ENCODE measurements at places on chromosomes 1 and 21.

DNA sequence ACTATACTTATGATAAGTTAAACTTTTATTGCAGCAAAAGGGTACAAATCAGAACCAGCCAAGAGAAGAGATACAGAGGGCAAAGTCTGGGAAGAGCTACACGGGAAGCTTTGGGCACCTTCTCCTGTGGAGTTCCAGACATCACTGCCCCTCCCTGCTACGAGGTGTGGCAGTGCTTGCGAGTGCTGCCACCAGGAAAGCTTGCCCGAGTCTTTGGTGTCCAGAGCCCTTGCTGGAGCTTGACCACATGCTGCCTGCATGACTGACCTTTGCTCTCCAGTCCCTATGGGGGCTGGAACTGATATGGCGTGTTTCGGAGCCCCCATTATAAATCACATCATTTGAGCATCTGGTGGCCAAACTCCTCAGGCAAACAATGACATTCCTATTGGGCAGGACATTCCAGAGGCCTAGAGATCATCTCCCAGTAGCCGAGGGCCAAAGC lies 23.4 kb downstream of the PLEKHO1 start:
- DNase-seq: no peak

GRCh38 chr1:43590388-43590925 lies 59.5 kb upstream of the KDM4A start:
- no peak for DNase-seq

DNA sequence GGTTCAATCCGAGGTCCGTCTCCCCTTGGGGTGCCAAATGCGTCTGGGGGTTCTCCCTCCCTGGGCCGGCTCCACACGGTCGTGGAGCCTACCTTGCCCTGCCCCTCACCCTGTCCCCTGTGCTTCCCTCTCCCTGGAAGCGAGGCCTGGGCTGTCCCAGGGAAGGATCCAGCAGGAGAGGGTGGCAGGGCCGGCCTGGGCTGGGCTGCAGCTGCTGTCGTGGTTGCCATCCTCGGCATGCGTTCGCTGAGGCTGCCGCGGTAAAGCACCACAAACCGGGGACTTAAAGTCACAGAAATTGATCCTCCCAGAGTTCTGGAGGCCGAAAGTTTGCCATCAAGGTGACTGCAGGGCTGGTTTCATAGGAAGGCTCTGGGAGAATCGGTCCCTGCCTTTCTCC lies 123.0 kb upstream of the TMPRSS2 start:
- no peak for DNase-seq

DNA sequence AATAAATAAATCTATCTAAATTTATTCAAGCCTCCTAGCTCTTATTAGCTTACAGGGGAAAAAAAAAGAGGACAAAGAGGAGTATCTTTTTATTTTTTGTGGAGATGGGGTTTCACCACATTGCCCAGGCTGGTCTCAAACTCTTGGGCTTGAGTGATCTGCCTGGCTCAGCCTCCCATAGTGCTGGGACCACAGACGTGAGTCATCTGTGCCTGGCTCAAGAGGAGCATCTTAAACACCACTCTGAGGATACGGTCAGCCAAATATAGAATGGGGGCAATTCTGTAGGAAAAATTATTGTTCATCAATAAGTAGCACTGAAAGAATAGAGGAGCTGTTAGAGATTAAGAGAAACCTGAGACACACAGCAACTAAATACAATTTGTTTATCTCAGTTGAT lies 24.1 kb downstream of the SLC45A3 start:
- no peak for DNase-seq

GRCh38 chr1:228277491-228278431 lies 69.9 kb downstream of the OBSCN start:
- no peak for DNase-seq

DNA sequence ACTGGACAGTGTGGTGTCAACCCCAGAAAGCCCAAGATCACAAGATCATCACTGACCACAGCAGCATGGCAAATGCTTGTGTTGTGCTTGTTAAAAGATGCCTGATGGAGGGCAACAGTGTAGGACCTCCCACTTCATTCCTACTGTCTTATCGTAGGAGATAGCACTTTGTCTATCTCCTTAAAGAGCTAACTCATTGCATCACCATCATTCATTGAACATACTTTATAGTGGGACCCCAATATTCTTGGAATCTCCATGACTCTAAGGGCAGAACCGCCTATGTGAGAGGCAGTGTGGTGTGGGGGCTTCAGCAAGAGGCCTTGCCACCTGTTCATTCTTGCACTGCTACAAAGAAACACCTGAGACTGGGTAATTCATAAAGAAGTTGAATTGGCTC lies 5.0 kb upstream of the SH2D1B start:
- DNase-seq: no peak

DNA sequence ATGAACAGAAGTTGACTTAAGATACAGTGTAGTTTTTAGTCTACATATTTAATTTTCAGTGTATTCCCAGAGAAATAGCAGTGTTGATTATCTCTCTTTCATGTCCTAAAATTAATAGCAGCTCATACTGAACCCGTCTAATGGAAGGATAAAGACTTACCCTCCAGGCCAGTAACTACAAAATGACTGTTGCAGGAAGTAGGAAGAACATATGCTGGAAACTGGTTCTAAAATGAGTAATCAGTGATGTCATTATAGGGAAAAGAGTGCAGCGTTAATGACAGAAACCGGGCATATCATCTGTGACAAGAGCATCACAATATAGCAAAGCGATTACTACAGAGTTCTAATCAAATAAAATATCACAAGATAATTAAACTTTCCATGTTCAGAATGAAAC lies 385.5 kb downstream of the SMYD3 start:
- no peak for DNase-seq

GRCh38 chr1:82785268-82785790 lies 984.6 kb downstream of the ADGRL2 start:
- no peak for DNase-seq

- no peak for DNase-seq
Measured at GRCh38 chr21:37868446-37869295, 47.6 kb downstream of the KCNJ6 start.

DNA sequence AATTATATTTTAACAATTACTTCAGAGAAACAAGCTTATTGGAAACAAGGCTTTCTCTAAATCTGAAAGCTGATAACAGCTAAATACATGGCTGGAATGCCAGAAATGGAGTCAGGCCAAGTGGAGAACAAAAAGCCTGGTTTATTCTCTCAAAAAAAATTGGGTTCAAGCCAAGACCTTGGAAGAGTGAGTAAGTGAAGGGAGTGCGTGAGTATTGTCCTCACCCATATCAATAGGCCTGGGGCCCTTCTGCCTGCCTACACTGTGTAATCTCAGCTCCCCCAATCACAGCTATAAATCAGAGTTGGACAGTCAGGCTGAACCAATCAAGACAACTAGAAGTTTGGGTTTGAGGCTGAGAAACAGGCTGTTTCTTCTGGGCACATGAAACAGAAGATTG lies 7.4 kb downstream of the KYAT3 start:
- DNase-seq: no peak

GRCh38 chr1:78540048-78540447 lies 49.3 kb downstream of the PTGFR start:
- no peak for DNase-seq

DNA sequence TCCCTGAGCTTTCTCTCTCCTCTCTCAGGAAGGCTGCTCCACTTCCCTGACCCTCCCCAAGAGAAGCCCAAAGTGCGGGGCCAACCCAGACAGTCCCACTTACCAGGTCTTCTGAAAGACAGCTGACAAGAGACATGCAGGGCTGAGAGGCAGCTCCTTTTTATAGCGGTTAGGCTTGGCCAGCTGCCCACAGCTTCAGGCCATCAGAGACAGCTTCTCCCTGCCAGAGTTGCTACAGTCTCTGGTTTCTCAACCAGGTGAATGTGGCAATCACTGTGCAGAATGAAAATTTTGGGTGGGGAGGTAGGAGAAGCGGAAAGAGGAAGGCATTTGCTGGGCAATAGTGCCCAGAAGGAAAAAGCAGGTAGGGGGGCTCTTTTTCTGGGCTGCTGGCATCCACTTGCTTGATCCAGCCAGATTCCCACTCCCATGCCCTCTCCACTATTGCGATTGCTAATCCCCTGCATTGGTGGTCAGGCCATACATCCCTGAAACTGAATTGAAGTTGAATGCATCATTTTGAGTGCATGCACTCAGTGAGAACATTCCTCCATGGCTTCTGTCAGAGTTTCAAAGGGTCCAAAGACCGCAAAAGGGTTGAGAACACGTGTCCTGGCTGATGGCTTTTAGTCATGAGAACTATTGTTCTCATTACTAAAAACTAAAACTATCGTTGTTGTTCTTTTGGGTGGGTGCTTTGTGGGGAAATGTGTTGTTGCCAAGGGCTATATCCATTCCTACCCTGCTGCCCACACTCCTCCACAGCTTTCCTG lies at the start of gene S100A8:
Gene S100A8 (minus strand): TSS at position 136 of the 773 bp plus-strand sequence. CDS start 538 bp downstream, outside the sequence.
- DNase-seq: no peak

DNA sequence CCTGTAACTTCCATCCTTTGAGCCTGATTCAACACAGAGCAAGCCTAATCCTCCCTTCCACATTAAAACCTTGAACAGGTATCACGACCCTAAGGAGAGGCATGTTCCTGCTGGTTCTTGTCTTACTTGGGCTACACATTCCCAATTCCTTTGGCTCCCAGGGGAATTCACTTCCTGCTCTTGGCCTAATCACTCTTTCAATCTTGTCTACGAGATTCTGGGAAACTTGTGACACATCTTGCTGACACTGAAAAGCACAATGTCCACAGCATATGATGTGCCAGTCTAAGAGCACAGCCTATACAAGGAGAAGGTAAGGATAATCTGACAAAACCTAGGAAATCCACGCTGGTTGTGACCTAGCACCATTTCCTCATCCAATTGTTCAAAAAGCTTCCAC lies 163.9 kb downstream of the GABPA start:
- DNase-seq: no peak

GRCh38 chr1:11964656-11965055 lies 15.6 kb upstream of the MFN2 start:
- DNase-seq: no peak

DNA sequence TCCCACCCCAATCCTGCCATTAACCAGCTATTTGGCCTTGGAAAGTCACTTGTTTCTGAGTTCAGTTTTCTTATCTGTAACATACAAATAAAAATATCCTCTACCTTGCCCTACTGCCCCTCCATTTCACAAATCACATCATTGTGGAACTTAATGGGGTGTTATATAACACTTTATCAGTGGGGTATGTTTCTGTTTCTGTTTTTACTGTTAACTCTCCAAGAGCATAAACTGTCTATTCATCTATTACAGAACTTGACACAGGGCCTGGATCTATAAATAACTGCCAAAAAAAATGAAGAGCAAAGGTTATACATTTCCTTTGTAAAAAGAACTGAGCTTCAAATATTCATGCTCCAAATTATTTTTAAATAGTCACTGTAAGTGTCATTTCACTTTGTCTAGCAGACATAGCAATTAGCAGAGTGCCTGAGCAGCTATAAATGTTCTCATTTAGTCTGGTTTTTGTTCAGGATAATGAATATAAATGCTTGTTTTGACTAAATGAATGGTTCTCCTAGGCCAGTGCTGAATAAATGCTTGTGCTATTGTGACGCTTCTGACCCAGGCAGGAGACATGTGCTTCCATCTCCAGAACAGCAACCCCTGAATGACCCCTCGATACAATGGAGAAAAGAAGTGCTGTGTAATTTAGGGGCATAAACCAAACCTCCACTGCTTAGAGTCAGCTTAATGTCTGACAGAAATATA lies 7.4 kb downstream of the PIGM start:
- no peak for DNase-seq

- DNase-seq: no peak
Measured at GRCh38 chr1:162856260-162856659, 4.7 kb downstream of the CCDC190 start.

DNA sequence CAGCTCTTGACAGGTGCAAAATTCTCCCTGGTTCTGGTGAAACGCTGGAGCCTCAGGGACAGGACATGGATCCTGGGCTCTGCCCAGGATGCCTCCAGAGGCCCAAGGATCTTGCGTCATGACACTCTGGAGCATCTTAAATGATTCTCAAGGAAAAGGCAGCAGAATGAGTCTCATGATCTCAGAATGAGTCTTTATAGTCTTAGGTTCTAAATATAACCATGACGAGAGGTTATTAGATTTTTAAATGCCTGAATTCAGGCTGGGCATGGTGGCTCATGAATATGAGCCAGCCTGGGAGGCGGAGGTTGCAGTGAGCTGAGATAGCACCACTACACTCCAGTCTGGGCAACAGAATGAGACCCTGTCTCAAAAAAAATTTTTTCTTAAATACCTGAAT lies 55.5 kb downstream of the ECE1 start:
- no peak for DNase-seq

- peak; percentile 7 for DNase-seq
Measured at GRCh38 chr1:198465201-198466144, 75.0 kb downstream of the ATP6V1G3 start.

DNA sequence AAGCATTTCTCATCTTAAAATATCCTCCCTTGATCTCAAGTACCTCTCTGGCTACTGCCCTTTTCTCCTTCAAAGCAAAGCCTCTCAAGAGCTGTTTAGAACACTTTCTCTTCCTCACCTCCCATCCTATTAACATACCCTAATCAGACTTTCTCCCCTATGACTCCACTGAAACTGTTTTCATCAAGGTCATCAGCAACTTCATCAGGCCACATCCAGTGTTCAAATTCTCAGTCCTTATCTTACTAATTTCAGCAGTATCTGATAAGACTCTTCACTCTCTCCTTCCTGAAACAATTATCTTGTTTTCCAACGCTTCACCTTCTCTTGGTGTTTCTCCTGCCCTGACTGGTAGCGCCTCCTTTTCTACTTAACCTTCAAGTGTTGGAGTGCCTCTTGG lies 1.5 kb upstream of the RAP1A start:
- no peak for DNase-seq

GRCh38 chr1:151050051-151050688 lies 2.6 kb downstream of the C1orf56 start:
- DNase-seq: no peak

GRCh38 chr1:97365026-97365425 lies 555.8 kb downstream of the DPYD start:
- DNase-seq: no peak

DNA sequence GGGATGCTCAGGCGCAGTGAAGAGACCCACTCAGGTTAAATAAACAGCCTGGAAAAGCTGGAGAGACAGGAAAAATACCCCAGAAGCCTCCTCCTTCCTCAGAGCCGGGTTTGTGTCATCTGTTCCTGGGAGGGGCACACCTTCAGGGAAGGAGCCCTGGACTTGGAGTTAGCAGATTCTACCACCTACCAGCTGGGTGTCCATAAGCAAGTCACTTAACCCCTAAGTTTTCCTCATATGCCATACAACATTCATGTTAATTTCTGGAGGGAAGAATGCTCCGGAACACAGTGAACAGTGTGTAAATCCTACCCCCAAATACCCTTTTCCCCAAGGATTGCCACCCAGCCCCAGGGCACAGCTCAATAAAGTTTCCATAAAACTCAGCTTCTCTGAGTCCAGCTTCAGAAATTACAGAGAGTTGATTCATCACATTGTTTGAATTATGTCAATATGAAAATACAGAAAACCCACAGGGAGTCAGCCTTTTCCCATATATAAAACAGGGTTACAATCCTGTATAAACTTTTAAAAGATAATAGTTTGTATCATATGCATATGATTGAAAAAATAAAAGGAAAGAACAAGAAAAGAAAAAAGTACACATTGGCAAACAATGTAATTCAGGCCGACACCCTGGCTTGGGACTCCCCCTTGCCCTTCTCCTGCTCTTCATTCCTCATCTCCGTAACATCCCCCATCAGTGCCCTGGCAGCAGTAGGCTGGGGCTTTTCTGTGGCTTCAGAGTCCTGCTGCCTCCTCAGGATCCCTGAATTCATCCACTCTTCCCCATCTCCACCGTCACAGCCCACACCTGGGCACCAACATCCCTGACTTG lies 291.8 kb upstream of the USP24 start:
- no peak for DNase-seq

All from iPS DF 6.9 (cell line).